ENCODE measurements at places on chromosomes 7 and 10. TPM values are rescaled to one million over a fixed set of nuclear protein-coding genes. Genes with fewer than 3 reads are reported as not detected.

Gene FGF8
- 1.0 TPM for total RNA-seq

DNA sequence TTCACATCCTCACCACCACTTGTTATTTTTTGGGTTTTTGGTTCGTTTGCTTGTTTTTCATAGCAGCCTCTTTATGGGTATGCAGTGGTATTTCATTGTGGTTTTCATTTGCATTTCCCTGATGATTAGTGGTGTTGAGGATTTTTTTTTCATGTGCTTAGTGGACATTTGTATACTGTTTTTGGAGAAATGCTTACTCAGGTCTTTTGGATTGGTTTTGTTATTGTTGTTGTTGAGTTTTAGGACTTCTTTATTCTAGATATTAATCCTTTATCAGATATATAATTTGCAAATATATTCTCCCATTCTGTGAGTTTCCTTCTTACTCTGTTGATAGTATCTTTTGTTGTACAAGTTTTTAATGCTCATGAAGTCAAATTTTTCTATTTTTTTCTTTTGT lies 42.8 kb downstream of the GAD2 start:
- DNase-seq = no peak

GRCh38 chr7:35839860-35840854 lies 39.3 kb downstream of the SEPTIN7 start:
- DNase-seq = no peak

- DNase-seq = no peak
Measured at GRCh38 chr7:22849172-22849571, 26.5 kb upstream of the TOMM7 start.

GRCh38 chr7:48904975-48905374 lies 19.4 kb upstream of the CDC14C start:
- DNase-seq = no peak

- DNase-seq = no peak
Measured at GRCh38 chr10:25300073-25300472, 125.3 kb downstream of the GPR158 start.

DNA sequence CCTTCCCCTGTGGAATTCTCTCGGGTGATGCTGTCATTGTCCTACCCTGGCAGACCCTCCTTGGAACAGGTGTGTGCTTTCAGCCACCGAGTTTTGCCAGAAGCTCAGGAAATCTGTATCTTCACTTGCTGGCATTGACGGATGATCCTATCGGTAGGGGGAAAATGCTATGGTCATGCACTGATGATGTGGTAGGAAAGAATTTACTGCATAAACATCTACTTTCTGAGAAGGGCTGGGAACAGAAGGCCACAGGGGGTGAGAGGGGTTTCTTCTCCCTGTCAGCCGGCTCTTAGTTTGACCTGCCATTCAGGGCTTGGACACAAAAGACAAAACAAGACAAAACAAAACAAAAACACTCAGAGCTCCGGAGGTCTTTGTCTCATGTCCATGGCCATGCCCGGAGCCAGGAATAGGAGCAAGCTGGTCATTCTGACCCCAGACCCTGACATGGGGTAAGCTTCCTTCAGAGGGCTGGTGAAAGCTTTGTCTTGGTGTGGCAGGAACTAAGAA lies 43.6 kb upstream of the CARD11 start:
- no peak for DNase-seq
